ENCODE measurements at places on chromosomes 6 and 20.

GRCh38 chr6:109961611-109962041 lies 16.5 kb upstream of the GPR6 start:
- DNase-seq: no peak

DNA sequence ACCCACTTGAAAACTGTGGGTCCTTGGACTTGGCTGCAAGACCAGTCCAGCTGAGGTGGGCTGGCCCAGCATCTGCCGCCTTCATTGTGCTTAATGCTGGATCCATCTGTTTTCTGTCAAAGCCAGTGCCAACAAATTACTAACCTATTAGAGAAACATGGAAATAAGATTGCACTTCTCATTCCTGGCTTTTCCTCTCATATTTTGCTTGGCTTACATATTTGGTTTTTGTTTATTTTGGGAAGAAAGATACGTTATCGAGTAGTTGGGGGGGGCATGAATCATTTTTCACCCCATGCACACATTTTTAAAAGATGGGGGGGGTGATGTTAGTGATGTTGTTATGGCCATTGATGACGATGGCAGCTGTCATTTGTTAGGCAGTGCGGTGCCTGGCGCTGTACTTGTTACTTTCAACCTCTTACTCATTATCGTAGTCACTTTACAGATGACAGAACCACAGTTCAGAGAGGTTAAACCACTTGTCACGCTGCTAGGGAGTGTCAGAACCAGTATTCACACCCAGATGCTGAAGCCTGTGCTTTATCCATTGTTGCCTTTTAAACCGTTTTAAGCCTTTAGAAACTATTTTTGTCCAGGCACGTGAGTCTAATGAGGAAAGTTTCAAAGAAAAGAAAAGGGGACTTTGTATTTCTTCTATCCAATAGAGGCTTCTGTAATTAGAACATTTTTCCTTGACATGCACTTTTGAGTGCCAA lies 180.0 kb downstream of the TMEM242 start:
- peak; percentile 38 for DNase-seq

DNA sequence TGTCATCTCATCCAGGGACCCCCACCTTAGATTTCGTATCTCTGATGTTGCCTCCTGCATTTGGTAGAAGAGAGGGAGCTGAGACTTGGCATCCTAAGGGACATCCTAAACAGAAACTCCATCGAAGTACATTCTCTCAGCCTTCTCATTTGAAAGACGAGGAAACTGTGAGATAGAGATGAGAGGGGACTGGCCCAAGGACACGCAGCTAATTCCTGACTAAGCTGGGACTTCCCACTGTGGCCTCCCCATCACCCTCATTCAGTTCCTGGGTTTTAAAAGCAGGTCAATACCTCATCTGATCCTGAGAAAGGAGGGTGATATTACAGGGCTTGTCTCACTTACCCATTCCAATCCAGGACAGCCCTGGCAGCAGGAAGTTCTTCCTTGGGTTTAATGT lies 855 bp upstream of the WFDC5 start:
- no peak for DNase-seq

DNA sequence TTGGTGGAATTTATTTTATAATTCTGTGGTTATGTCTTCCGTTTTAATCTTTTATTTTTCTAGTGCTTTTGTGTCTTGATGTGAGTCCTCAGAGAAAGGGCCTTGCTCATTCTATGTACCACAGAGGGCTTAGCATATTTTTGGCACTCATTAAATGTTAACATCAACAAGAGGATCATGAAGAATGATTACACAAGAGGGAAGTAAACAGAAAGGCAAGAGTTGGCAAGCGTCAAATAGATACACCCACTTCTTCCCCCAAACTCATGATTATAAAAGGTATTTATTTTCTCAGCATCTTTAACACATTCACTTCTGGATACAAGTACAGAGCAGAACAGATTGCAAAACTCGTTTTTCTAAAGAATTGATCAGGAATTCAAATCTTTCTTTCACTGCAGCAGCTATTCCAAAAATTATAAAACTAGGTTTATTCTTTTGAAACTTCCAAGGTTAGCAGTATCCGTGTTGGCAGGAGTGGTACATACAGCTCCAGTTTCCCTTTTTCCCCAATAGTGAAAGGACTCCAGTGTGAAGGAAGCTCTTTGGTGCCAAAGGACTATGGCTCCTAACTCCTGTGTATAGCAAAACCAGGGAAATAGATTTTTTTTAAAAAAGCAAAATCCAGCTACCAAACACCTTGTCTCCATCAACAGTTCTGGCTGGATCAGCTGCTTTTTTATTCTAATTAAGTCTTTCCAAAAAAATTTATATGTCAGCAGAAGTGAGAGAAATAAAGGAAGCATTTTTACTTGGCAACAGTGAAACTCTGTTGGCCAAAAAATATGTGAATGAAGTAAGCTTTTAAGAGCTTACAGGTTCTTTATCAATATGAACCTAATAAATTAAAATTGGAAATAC lies 221.9 kb downstream of the ADGRG6 start:
- DNase-seq: no peak

- DNase-seq: no peak
Observed at GRCh38 chr6:12009180-12009685, 2.9 kb upstream of the HIVEP1 start.

- no peak for DNase-seq
Observed at GRCh38 chr6:136964398-136964797, 42.3 kb downstream of the SLC35D3 start.

DNA sequence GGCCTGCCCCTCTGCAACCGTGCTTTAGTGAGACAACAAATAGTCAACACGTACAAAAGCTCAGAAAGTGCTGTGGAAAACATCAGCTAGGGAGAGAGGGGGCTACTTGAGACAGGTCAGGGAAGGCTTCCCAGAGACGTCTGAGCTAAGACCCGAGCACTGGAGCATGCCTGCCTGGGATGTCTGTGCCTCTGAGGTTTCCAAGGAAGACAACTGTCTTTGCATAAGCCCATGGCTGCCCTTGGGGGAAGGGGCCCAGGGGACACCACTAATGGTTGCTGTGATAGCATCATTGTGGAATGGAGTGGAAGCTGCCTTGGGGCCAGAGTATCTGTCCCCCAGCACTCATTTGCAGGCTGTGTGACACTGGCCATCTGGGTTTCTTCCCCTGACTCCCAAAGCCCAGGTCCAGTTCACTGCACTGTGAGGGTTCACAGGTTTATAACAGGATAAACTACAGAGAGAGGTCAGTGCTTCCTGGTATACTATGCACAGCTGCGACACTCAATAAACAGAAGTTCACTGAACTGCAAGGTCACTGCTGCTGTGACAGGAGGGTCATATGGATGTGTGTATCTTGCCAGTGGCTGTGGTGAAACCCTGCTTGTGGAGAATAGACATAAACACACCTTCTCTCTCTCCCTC lies 1.5 kb upstream of the ARFGEF2 start:
- no peak for DNase-seq

DNA sequence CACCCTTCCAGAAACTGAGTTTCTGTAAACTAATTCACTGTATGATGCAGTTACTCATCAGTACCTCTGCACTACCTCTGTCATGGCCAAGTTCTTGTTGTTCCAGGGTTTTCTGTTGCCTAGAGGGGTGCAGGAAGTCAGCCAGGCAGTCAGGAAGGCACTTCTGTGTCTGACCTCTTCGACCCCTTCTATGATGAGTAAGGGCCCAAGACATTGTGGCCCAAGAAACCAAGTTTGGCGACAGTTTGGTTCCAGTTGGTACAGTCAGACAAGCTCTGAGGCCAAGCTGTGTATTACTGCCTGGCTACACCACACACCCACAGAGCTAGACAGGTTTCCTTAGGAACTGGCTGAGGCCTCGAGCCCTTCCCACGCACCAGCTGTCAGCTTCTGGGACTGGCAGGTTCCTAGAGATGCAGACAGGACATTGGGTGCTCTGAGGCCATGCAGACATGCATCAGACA lies 41.2 kb downstream of the TRAF3IP2 start:
- DNase-seq: no peak

- DNase-seq: no peak
Observed at GRCh38 chr20:43748274-43748673, 21.5 kb upstream of the GTSF1L start.

DNA sequence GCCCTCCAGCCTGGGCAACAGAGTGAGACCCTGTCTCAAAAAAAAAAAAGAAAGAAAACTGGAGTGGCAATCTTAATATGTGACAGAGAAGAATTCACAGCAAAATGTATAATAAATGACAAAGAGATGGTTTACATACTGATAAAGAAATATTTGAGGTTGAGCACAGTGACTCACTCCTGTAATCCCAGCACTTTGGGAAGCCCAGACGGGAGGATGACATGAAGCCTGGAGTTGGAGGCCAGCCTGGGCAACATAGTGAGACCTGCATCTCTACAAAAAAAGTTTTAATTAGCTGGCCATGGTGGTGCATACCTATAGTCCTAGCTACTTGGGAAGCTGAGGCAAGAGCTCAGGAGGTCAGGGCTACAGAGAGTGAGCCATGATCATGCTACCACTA lies 12.4 kb upstream of the DEFB118 start:
- DNase-seq: no peak

- DNase-seq: no peak
Observed at GRCh38 chr6:28675600-28675999, 149.9 kb downstream of the GPX5 start.

- DNase-seq: no peak
Observed at GRCh38 chr6:45952168-45952529, 63.5 kb downstream of the CLIC5 start.

DNA sequence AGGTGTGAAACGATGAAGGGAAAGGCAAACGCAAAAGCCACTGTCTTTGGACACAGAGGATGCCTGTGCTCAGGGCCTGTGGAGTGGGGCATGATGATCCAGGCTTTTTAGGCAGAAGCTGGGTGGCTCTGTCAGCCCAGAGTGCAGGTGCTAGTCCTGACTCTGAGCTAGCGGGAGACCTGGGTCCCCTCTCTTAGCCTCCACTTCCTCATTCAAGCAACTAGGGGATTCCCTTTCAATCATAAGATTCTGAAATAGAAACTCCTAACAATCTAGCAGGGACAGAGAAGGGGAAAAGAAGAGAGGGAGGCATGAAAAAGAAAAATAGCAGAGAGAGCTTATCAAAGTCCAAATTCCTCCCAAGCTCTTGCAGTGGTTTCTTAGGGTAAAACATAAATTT lies 7.6 kb upstream of the HIVEP2 start:
- DNase-seq: no peak

GRCh38 chr6:150325066-150325772 lies 43.6 kb upstream of the IYD start:
- no peak for DNase-seq

DNA sequence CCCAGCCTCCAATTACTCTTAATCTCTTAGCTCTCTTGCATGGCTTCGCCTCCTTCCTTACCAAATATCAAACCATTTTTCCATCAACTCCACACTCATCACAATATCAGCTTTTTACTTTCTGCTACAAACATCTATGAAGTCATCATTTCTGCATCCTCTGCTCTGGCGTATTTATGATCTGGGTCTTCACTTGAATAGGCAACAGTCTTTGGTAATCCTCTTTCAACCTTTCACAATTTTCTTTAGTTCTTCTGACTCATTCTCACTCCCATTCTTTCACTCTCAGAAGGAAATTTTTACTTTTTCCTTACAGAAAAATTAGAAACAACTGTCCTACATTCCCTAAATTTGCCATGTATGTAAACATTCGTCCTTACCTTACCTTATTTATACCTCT lies 522.4 kb downstream of the HDGFL1 start:
- DNase-seq: no peak

DNA sequence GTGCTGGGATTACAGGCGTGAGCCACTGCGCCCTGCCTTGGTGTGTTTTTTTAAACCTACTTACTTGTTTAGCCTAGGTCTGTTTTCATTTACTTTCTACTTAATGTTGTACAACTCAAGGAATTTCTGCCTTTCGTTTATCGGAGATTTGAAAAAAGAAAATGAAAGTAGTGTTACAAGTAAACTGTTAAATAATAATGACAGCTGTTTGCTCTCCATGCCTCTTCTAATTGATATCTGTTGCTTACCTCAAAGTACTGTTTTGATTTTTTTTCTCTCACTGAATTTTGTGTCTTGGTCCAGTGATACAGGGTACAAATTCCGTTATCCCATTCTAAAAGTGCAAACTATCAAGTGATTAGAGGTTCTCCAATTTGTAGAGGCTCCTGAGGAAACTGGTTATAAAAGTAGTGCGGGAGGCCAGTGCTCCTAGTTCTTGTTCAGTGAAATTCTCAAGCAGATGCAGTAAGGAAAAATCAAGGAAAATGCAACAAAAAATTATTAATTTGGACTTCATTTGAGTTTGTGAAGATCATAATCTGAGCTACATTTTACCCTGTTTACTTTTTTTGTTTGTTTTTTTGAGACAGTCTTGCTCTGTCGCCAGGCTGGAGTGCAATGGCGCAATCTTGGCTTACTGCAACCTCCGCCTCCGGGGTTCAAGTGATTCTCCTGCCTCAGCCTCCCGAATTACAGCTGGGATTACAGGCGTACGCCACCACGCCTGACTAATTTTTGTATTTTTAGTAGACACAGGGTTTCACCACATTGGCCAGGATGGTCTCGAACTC lies 2.2 kb downstream of the UBR2 start:
- DNase-seq: no peak

DNA sequence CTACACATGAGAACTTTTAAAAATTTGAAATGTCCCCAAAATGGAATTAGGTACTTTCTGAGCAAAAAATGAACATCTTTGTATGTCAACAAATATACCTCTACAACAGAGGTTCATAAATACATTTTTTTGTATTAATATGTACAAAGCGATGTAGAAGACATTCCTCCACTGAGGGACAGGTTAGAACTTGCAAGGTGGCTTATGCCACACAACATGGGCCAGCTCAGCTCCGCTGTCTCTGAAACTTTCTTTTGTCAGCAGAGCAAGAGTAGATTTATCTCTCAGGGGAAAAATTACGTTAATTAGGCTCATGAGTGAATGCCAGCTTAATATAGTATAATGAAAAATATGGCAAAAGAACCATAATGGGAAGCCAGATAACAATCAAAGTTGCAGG lies 10.6 kb upstream of the TMEM242 start:
- no peak for DNase-seq
